ENCODE measurements at places on chromosomes 16 and 17.

- no peak for DNase-seq
Measured at GRCh38 chr16:15948532-15949209, 745 bp upstream of the ABCC1 start.

DNA sequence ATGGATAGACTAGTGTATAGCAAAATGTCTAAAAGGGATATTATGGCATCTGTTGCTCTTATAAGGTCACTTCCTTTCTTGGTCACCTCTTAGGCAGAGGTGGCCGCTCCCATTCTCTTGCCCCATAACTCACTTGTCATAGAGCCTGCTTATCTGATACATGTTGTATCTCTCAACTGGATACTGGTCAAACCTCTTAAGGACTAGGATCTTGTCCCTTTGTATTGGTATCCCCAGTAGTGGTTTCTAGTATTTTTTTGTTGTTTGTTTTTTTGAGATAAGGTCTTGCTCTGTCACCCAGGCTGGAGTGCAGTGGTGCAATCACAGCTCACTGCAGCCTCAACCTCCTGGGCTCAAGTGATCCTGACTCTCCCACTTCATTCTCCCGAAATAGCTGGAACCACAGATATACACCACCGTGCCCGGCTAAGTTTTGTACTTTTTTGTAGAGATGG lies 27.0 kb downstream of the ZSWIM7 start:
- DNase-seq: no peak

DNA sequence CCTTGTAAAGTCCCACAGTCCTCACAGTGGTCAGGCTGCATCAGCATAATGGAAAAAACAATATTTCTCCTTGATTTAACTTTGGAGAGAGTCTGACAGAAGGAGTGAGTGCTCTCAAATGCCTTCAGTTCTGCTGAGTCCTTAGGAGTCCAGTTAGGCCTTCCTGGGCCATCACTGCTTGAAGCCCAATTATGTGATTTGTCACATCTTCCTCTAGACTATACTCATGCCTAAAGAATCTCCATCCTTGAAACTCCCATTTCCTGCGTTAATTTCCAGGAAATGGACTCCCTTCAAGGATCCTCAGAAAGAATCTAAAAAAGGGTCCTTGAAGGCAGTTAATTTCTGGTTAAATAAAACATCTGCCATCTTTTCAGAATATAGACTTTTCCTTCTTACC lies 52.8 kb downstream of the SLFN5 start:
- DNase-seq: no peak

- no peak for DNase-seq
Measured at GRCh38 chr17:56543280-56543679, 50.2 kb upstream of the NOG start.

- DNase-seq: no peak
Measured at GRCh38 chr16:82157836-82158235, 12.2 kb downstream of the MPHOSPH6 start.

DNA sequence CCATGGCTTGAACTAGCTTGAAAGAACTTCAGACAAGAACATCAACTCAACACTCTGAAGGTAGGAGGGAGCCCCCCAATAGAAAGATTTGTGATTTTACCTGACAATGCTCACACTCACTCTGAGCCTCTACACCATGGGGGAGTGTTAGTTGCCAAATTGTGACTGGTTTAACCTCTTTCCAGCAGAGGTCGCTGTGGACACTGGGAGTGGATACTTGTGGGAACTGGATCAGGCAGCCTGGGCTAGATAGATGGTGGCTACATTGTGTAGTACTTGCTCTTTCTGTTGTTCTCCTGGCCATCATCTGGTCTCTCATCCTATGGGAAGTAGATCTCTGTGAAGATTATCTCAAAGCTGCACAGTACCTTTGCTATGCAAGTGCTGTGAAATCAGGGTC lies 2.9 kb downstream of the SMPD3 start:
- no peak for DNase-seq

- DNase-seq: no peak
Measured at GRCh38 chr17:28119046-28119445, 76.6 kb downstream of the NLK start.

GRCh38 chr17:45081047-45081703 lies 20.1 kb downstream of the NMT1 start:
- DNase-seq: no peak

DNA sequence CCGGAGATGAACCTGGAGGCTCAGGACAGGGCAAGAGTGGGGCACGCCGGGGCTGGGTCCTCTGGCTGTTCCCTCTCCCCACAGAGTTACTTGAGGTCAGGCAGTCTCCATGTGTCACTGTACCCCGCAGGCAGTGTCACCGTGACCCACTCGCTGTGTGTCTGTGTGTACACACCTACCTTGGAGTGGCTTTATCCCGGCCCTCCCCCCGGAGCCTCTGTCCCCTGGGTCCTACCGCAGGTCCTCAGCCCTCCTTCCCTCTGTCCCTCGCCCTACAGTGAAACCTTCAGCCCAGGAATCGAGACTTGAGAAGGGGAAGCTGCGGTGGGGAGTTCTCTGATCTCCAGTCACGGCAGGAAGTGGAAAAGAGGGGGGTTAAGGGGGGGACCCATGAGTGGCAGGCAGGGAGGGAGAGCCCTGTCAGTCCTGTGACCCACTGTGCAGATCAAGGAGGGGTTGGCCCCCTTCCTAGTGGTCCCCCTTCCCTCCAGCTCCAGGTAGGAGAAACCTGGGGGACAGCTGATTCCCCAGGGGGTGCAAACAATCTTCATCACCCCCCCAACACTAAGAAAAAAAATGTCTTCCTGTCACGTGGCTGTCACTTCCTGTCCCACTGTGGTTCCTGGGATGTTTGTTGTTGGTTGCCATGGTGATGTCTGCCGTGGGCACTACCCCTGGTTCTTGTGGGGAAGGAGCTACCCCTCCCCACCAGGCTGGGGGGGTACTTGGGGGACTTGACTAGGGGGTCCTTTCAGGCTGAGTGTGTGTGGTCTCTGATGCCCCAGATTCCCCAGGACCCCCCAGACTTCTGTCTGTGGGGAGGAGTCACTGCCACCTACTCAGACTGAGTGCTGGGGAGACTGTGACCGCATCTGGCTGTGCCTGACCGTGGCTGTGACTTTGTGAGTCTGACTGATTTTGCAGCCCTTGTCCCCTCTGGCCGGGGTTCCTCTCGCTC lies 13.7 kb downstream of the RARA start:
- DNase-seq: peak; percentile 79

DNA sequence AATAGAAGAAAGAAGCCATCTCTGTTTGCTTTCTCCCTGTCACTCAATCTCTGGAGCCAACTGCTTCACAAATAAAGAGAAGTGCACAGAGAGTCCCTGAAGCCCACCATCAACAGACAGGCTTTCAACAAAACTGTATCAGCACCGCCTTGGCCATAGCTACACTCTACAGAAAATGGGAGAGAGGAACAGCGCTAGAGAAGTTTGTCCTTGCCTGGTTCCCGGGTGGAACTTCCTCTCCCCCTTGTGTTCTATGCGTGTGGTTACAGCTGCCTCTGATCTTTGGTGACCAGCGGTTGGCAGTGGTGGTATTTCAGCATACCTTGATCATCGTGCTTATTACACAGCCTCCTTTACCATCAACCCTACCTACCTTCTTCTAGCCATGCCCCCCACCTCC lies 91.4 kb upstream of the CCL2 start:
- DNase-seq: no peak

DNA sequence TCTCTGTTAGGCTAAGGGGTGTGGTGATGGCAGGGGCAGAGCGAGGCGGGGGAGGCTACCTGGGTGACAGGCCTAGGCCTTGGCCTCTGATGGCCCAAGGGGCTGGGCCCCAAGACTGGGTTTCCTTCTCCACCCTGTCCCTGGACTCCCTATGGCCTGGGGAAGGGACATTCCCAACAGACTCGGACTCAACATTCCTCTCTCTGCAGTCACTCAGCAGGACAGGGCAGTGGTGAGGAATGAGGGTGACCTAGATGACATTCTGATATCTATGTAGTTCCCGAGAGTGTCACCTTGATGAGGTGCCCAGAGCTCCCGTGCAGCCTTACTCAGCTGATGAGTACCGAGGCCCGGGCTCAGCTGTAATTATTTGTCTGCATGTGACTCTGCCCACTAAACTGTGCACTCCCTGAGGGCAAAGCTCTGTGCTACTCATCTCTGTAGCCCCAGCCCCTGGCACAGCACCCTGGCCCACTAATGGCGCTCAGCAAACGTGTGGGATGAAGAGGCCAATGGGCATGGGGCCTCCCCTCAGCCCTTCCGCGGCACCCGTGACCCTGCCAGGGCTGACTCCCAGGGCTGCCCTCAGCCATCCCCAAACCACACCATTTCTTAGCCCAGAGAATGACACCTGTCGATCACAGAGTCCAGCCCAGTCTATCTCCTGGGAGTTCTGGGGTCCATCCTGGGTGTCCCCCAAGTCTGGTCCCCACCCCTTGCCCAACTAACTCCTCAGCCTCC lies 2.2 kb downstream of the PLCD3 start:
- no peak for DNase-seq

DNA sequence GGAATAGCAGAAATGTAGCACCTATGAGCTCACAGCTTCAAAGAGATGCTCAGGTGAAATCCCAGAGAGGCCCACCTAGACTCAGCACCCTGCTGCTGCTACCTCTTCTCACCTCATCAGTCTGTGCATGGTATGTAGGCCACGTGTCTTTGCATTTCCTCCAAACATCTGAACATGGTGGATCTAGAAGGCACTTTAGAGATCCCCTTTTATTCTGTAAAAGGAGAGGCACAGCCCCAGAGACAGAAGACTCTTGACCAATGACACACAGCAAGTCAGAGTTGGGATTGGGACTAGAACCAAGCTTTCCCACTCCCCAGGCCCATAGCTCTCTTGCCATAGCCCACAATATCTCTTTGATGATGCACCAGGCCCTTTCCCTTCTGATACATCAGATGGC lies 19.4 kb upstream of the NKD1 start:
- DNase-seq: no peak

DNA sequence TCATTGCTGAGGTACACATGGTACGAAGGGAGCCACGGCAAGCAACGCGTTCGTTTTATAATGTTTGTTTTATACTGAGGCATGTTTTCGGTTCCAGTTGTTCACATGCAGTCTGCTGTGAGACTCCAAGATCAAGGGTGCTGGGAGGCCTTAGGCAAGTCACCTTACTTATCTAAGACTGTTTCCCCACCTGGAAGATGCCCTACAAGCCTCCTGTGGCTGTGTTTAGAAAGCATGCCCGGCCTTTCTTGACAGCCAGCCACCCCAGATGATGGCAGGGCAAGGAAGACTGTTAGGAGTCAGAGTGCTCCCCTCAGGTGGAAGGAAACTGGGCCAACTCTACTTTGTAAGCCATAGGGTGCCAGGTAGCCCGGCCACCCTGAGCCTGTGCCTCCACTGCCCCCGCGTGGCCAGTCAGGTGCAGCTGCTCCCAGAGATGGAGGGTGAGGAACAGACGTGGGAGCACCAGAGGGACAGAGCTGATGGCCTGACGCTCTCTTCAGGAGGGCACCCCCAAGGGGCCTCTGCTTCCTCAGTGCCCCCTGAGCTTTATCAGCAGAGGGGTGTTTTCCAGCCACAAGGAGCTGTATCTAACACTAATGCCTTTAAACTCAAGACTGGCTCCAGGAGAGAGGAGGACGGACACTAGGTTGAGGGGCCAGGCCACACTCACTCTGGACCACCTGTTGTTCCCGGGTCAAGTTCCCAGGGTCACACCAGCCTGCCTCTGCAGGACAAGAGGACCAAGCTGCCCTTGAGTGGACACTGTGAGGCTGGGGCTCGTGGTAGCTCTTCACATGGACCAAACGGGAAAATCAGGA lies 5.4 kb downstream of the NAT9 start:
- peak; percentile 65 for DNase-seq

GRCh38 chr17:73140566-73140965 lies 24.2 kb upstream of the SSTR2 start:
- no peak for DNase-seq

- DNase-seq: no peak
Measured at GRCh38 chr17:64707050-64707591, 45.0 kb upstream of the SMURF2 start.

GRCh38 chr17:51869387-51869786 lies 289.1 kb downstream of the CA10 start:
- DNase-seq: no peak

DNA sequence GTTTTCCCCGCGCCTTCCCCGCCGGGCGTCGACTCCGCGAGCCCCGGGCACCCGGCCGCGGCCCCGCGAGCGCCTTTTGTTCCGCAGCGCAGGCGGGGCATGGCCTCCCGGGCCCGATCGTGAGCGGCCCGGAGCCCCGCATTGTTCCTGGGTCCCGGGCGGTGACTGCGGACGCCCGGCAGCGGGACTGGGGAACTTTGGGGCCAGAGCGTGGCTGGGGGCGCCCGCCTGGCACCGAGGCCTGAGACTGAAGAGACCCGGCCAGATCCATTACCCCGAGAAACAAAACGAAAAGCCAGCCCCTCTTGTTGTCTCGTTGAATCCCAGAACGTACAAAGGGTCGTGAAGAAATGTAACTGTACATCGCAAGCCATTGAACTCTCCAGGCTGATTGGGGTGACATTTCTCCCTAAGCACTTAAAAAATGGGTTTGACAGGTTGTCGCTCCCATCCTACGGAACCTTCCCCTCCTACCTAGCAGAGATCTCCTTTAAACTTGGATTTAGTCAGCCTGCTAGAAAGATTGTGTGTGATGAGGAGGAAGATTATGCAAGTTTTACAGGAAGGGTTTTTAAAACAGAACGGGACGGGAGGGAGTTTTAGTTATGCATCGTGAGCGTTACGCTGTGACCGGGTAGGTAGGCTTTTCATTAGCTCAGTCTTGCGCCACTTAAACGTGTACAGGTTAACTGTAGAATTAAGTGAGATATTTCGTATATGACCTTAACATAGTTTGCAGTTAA lies 825 bp downstream of the METTL9 start:
- DNase-seq: peak; percentile 11

GRCh38 chr17:75633486-75634375 lies 497 bp downstream of the SMIM5 start:
- peak; percentile 35 for DNase-seq

DNA sequence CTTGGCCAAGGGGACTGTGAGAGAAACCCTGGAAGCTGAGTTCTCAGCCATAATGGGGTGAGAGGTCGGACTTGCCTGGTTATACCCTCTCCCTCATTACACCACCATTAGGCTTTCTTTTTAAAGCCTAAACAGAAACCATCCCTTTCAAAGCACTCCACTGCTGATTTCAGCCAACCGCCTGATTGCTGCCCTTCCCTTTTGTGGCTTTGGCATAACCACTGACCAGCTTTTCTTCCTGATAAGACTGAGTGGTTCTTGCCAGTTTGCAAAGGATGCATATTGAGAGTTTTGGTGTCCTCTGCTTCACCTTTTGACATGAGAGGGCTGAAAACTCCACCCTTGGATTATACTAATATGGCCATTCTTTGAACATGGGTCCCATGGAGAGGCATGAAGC lies 308.2 kb upstream of the GOT2 start:
- no peak for DNase-seq

DNA sequence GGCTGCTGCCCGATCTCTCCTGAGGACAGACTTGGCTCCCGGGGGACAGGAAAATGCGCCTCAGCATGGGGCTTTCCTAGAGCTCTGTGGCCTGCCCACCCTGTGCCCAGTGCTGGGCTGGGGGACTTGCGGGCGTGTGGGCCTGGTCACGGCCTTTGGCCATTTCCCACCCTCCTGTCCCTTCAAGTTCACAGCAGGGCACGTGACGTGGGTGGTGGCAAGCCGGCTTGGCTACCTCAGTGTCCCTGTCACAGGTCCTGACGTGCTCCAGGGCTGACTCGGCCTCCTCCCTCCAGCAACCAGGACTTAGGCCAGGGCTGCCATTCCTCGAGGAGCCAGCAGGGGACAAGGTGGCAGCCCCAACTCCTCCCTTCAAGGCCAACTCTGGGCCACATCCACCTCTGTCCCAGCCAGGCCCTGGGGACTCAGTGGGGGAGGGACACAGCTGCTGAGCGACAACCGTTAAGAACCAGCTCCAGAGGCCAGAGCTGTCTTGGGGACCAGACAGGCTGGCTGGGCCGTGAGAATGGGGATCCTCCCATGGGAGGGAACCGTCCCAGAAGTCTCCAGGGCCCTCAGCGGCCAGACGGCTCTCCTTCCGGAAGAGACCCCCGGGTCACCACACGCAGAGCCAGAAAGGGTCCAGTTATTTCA lies 981 bp upstream of the UNC13D start:
- peak; percentile 60 for DNase-seq

All from activated T-cell treated with anti-CD3 and anti-CD28 coated beads for 24 hours (primary cell).